ENCODE measurements at places on chromosomes 13 and 19.
A peak's percentile ranks its signal among the peaks of the same experiment; 100 is the strongest.

GRCh38 chr13:72462166-72462565 lies 265.3 kb downstream of the MZT1 start:
- DNase-seq: no peak

DNA sequence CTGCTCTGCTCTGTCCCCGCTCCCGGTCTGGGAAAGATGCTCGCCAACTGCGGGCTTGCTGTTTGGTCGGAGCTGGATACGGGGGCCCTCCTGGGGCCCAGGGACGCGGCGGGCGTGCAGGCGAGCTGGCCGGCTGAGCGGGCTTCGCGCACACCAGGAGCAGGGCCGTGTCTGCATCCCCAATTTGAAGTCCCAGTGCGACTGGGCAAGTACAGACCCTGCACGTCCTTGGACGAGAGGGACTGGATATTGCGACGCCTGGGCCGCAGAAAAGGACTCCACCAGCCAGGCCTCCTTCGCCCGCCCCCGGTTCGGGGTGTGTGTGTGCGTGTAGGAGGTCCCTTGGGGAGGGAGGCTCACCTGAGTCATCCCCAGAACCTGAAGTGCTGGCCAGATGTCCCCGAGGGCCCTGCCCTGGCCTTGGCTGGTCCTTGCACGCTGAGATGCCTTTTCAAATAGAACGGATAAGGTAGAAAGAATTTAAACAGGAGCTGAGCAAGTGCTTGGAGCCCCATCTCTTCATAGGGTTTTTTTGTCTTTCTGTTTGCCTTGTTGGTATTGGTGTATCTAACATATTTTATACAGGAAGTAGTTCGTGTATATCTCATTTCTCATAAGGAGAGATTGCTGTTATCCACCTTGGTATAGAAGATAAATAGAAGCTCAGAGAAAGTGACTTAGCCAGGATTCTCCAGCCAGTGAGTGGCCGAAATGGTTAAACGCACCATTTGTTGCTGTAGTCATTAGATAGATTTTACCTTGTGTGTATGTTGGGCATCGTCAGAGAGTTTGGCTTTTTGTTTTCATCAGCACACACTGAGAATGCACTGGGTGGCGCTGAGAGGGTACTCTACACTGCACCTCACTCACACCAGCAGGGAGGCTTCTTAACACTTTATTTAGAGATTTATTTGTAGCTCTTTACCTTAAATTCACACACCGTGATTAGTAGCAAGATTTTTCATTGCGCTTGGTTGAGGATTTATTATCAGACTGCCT lies 1.1 kb downstream of the NAXD start:
- peak; percentile 57 for DNase-seq

DNA sequence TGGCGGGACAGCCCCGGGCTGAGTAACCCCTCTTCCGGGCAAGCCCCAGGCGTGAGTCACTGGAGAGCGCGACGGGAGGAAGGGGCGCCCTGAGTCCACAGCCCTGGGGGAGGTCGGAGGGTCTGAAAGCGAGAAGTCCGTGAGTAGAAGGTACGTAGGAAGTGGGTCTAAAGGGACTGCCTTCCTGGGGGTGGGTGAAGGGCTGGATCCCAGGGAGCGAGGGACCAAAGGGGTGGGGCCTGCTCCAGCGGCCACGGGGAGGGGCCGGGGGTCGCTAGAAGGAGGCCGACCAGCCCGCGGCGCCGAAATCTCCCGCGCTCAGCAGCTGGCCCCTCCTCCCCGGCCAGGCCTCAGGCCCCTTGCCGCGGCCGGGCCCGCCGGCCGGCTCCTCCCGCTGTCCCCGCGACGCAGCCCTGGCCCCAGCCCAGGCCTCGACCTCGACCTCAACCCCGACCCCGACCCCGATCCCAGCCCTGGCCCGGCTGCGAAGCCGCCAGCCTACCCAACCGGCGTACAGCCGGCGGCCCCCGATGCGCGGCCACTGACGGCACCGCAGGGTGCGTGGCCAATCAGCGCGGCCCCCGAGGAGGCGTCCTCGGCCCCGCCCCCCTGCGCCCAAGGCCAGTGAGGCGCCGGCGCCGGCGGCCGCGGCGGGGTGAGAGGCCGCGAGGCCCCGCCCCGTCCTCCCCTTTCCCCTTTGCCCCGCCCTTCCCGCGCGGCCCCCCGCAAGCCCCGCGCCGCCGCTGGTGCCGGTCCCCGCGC lies 22.6 kb downstream of the IPO5 start:
- DNase-seq: peak; percentile 90

- DNase-seq: no peak
Measured at GRCh38 chr13:51240958-51241357, 18.8 kb downstream of the FAM124A start.

DNA sequence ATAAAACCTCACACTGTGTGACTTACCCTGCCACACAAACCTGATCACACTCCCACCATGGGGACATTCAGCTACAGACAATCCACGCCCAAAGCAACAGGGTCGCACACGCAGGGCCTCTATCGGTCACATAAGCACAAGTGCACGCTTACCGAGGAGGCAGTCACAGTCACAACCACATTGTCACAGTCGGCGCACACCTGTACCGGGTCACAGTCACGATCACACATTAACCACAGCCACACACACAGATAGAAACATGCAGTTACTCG lies 579 bp downstream of the ZNF566 start:
- peak; percentile 53 for DNase-seq

- no peak for DNase-seq
Measured at GRCh38 chr13:30665638-30666037, 47.9 kb downstream of the USPL1 start.

DNA sequence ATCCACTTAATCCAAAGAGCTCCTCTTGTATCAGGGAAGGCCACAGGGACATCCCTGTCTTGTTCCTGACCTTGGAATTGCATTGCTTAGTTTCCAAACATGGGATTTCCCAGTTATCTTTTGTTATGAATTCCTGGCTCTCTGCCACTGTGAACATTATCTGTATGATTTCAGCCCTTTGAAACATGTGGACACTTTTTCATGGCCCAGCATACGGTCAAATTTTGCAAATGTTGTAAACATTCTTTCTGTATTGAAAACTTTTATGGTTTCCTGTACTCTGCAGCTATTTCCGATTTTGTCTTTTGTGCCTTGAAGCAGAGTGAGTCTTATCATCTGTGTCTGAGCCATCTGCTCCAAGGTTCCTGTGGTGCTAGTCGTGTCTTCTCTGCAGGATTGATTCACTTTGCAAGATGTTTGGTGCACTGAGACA lies 4.5 kb upstream of the CFAP97D2 start:
- no peak for DNase-seq

- DNase-seq: no peak
Measured at GRCh38 chr13:100110269-100110668, 21.4 kb downstream of the PCCA start.

DNA sequence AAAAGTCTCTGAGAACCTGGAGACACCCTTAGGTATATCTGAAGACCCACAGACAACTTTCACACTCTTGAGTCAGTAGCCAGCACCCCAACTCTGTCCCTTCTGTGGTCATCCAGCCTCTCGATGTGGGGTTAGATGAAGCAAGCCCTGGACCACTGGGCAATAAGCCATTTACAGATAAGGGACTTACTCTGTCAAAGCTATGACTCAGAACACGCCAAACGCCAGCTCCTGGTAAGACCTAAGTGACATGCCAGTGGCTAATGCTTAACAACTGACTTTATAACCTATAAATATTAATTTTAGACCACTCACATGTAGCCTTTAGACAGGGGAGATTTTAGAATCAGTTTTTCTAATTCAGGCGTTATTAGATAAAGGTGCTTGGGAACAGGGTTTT lies 85.7 kb downstream of the SHISA2 start:
- DNase-seq: no peak

GRCh38 chr19:19475015-19475765 lies 40.2 kb downstream of the TSSK6 start:
- DNase-seq: no peak

GRCh38 chr19:15429825-15430467 lies 11.2 kb upstream of the AKAP8L start:
- DNase-seq: no peak

- no peak for DNase-seq
Measured at GRCh38 chr19:33902802-33903488, 106.3 kb downstream of the KCTD15 start.

GRCh38 chr13:23512762-23513395 lies 57.3 kb upstream of the TNFRSF19 start:
- no peak for DNase-seq

- no peak for DNase-seq
Measured at GRCh38 chr13:24463078-24463477, 49.5 kb downstream of the PARP4 start.

DNA sequence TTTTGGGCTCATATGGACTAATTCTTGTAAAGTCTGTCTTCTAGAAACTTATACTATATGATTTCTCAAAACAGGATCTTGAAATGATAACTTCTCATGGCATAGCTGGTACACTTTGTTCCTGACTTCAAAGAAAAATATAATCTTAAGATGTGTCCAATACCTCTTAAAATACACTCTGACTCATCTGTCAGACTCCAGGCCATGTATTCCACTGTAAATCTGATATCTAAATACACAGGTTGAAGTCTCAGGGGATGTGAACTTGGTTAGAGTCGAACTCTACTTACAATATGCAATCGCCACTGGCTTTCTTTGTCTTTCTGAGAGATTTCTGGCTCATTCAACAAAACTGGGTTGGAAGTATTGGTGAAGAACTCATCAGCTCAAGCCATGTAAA lies 99.8 kb downstream of the LACC1 start:
- no peak for DNase-seq

DNA sequence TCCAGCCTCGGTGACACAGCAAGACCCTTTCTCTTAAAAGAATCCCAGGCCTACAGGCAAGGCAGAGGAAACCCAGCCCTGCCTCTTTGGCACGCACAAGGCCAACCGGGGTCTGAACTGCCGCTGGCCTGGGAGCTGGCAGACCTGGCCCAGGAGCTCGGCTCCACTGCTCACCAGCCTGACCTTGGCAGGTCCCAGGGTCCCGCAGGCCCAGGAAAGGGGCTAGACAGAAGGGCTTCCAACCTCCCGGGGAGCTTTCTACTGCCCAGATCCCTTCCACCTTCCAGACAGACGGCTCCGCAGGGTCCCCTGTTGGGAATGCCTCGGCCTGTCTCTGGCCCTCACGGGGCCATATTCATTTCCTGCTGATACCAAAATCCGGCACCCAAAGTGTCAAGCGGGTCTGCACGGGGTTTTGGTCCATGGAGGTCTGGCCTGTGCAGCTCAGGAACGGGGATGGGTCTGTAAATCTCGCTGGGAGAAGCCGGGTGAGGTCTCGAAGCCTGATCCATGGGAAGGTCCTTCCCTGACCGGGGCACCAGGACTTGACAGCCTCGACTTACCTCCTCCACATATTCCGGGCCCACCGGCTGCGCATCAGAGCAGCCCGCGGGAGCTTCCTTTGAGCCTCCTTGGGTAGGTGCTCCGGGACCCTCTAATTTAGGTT lies 36.6 kb upstream of the MATK start:
- no peak for DNase-seq

GRCh38 chr19:47407417-47407774 lies 11.9 kb downstream of the MEIS3 start:
- DNase-seq: no peak

DNA sequence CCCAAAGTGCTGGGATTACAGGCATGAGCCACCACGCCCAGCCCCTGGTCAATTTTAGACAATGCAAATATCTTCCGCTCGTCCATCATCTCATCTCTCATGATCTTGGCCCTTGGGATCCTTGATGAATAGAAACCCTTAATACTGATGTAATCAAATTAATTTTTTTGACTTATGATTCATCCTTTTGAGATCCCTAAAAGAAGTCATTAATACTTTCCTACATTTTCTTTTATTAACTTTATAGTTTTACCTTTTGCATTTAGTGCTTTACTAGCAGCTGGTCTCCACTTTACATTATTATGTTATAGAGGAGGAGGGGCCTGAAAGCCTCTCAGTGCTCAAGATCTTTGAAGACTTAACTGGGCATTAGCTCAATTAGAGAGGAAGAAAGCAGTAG lies 7.7 kb upstream of the KASH5 start:
- DNase-seq: no peak

DNA sequence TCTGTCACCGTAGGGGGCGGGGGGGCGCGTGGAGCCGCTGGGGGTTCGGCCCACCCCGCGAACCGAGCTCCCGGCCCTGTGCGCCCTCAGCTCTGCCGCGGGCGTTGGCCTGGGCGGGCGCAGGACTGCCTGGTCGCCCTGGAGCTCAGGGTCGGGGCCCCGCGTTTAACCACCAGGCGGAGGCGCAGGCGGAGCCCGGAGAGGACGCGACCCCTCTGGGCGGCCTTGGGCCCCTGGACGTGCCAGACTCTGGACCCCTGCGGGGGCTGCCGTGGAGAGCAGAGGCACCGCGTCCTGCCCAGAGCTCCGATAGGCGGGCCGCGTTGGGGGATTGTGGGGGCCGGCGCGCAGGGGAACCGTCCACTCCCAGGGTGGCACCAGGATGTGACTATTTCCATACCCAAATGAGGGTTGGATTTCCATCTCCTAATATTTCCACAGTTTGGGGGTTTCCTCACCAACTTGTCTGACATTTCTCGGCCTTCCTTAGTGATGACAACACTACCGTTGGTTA lies 13.0 kb upstream of the USP29 start:
- DNase-seq: no peak

- no peak for DNase-seq
Measured at GRCh38 chr19:46975011-46975924, 44.4 kb upstream of the NPAS1 start.

DNA sequence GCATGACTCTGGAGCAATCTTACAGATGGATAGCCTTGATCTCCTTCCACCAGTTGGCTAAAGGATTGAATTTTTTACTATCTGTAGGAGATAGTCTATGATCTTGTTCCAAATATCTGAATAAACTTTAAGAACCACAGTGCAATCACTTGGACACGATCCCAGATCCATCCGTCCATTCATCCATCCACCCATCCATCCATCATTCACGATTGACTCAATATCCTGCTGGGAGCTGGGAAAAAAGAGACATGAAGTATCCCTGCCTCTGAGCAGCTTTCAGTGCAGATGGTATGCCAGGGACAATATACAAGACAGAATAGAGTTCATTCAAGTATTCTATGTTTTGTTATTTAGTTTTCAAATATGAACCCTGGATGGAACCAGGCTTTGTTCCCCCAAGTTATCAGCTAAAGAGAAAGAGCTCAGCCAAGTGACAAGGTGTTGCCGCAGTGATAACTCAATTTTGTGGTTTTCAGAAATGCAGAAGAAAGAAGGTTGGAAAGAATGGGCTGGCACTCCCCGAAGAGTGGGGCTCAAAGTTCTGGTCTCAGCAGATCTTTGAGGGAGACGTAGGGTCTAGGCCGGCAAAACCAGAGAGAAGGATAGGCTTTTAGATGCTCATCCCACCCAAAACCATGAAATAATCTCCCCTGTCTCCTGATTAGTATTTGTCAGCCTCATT lies 66.3 kb downstream of the IRS2 start:
- no peak for DNase-seq

Measured in activated naive CD4-positive, alpha-beta T cell treated with Interleukin-2 at 50 U/mL for 16 hours (primary cell).